Activated CD4-positive, alpha-beta T cell treated with anti-CD3 and anti-CD28 coated beads, Interleukin-2, amount 10 ng/mL, durations not matched to agents 24 days and 14 days (primary cell): ENCODE measurements at places on chromosomes 5 and 9. TPM values are rescaled to one million over a fixed set of nuclear protein-coding genes. Genes with fewer than 3 reads are reported as not detected.

DNA sequence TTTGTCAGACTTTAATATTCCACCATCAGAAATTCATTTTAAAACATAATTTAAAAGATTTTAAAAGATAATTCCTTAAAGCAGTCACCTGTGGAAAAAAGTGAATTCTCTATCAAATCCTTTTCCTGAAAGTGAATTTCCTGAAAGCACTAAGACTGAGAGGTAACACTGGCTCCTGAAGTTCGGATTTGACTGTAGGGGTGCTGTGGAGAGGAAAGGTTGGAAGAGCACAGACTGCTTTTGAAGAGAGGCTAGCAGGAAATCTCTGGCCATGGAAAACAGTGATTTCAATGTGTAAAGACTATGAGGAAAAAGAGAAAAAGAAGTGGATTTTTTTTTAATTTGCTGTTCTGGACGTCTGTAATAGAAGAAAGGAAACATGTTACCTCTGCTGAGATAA is 35.7 kb upstream of the TMEM161B start:
- no peaks in the 10 kb centered on the region for H3K36me3 ChIP-seq
- no peak overlapping the region for H3K27ac ChIP-seq
- peaks cover 2% of the 10 kb centered on the region for H3K27me3 ChIP-seq
- no peak overlapping the region for H3K4me3 ChIP-seq
- no peak for DNase-seq

Gene UBE2QL1
- 0.54 and 0.77 TPM in 2 replicates for total RNA-seq

DNA sequence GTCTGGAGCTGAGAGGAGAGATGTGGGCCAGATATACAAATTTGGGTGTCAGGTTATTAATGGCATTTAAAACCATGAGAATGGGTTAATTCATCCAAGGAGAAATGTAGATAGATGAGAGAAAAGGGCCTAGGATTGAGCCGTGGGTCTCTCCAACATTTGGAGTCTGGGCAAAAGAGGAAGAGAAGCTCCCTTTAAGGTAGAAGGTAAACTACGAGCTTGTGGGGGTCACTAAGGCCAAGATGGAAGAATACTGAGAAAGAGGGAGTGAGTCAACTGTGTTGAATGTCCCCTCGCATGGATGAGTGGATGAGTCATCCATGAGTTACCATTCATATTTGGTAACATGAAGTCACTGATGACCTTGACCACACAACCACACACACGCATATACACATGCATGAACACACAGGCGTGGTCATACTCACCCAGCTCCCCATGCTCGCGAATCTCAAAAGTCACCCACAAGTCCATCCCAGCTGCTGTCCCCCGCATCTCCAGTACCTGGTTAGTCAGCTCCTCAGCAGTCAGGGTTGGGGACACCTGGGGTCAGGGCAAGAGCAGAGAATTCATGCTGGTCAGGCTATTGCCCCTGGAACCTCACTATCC is 6.8 kb upstream of the FCHSD1 start:
- DNase-seq, result no peak
- H3K36me3 ChIP-seq, result peaks cover 8% of the 10 kb centered on the region
- H3K27ac ChIP-seq, result peak overlapping the region; percentile 14
- H3K27me3 ChIP-seq, result peaks cover 2% of the 10 kb centered on the region
- peaks cover 3% of the 10 kb centered on the region for H3K4me1 ChIP-seq

- no peak for DNase-seq
- H3K27me3 ChIP-seq, result peaks cover 9% of the 10 kb centered on the region
- H3K36me3 ChIP-seq, result no peaks in the 10 kb centered on the region
- H3K27ac ChIP-seq, result no peak overlapping the region
- no peaks in the 10 kb centered on the region for H3K4me1 ChIP-seq
- no peak overlapping the region for H3K4me3 ChIP-seq
Observed at GRCh38 chr5:156393980-156394379, 67.0 kb downstream of the SGCD start.

Gene PSIP1
- 106 TPM in 2 replicates for total RNA-seq

DNA sequence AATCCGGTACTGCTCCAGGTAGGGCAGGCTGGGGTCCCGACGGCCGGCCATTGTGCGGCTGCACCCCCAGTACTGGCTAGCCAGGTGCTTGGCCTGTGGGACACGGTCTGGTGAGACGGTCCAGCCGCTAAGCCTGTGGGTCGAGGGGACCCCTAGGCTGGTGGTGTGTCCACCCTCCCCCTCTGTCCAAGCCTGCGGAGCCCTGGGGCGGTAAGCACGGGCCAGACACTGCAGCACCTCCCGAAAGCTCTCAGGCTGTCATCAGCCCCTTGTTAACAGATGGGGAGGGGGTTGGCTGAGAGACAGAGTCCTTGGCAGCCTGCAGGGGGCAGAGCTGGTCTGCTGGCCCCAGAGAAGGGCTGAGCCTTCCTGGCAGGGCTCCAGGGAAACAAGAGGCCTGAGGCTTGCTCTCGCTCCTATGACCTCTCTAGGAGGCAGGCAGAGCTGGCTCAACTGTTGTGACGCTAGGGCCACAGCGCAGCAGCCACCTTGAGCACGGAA is 11.8 kb upstream of the MRNIP start:
- H3K4me3 ChIP-seq, result no peak overlapping the region
- peak; percentile 67 for DNase-seq
- H3K27me3 ChIP-seq, result no peaks in the 10 kb centered on the region

Gene ANKRA2
- total RNA-seq, result 18.5 and 19.7 TPM in 2 replicates

- DNase-seq, result no peak
- H3K4me1 ChIP-seq, result no peaks in the 10 kb centered on the region
- no peaks in the 10 kb centered on the region for H3K27me3 ChIP-seq
- H3K36me3 ChIP-seq, result no peaks in the 10 kb centered on the region
- no peak overlapping the region for H3K27ac ChIP-seq
Observed at GRCh38 chr5:155575861-155576260, 562.3 kb downstream of the KIF4B start.

DNA sequence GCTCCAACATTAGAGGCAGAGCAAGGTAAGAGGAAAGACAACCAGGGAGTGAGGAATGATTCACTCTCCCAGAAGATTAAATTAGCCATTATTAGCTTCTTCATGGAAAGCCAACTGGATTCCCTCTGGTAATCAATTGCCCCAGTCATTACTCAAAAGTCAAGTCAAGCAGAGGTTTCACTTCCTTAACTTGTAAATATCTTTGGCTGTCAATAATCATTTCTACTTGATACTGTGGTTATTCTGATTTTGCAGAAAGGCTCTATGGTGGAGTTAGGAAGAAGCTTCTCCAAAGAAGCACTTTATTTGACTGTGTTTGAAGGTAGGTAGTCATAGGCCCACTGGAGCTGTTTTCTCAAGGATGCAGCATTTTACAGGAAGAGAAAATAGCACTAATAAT is 78.0 kb downstream of the JAKMIP2 start:
- no peak overlapping the region for H3K4me3 ChIP-seq
- no peaks in the 10 kb centered on the region for H3K4me1 ChIP-seq
- H3K36me3 ChIP-seq, result no peaks in the 10 kb centered on the region
- DNase-seq, result no peak
- no peaks in the 10 kb centered on the region for H3K27me3 ChIP-seq

Gene ANKRD18B
- total RNA-seq, result 0.65 and 1.1 TPM in 2 replicates

GRCh38 chr5:154818471-154819116 is 31.8 kb downstream of the FAXDC2 start:
- H3K36me3 ChIP-seq, result peaks cover 51% of the 10 kb centered on the region
- peaks cover 14% of the 10 kb centered on the region for H3K4me1 ChIP-seq
- peak overlapping the region; percentile 26 for H3K27ac ChIP-seq
- no peak overlapping the region for H3K4me3 ChIP-seq
- no peaks in the 10 kb centered on the region for H3K27me3 ChIP-seq

Gene KIF24
- total RNA-seq, result 5.9 and 6.2 TPM in 2 replicates

DNA sequence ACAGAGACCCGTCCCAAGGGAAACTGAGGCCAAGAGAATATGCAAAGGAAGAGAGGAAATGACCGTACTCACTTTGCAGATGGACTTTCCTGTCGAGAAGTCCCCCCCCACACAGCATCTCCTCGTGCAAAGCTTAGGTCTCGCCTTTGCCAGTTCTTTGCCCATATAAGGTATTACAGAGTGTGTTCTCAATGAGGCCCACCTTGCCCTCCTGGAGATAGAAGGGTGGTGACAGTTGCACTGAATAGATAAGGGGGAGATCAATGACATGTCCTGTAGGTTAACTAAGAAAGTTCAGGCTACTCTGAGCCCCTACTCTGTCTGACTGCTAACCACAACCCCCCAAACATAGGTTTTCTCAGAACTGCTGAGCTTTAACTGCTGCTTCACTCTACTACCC is 68.2 kb upstream of the SPTLC1 start:
- no peaks in the 10 kb centered on the region for H3K4me1 ChIP-seq
- H3K27me3 ChIP-seq, result peaks cover 8% of the 10 kb centered on the region
- H3K4me3 ChIP-seq, result no peak overlapping the region
- H3K27ac ChIP-seq, result no peak overlapping the region

GRCh38 chr9:112207451-112207850 is 32.4 kb upstream of the SUSD1 start:
- no peak for DNase-seq
- no peaks in the 10 kb centered on the region for H3K27me3 ChIP-seq
- H3K4me3 ChIP-seq, result no peak overlapping the region
- H3K36me3 ChIP-seq, result peaks cover 77% of the 10 kb centered on the region

GRCh38 chr9:82606492-82607382 is 456.2 kb downstream of the RASEF start:
- no peaks in the 10 kb centered on the region for H3K36me3 ChIP-seq
- no peaks in the 10 kb centered on the region for H3K4me1 ChIP-seq
- H3K27me3 ChIP-seq, result no peaks in the 10 kb centered on the region
- DNase-seq, result peak; percentile 55

- no peak for DNase-seq
- peaks cover 10% of the 10 kb centered on the region for H3K27me3 ChIP-seq
- no peak overlapping the region for H3K4me3 ChIP-seq
- no peaks in the 10 kb centered on the region for H3K36me3 ChIP-seq
Observed at GRCh38 chr5:65061250-65061973, 292.7 kb downstream of the CWC27 start.

DNA sequence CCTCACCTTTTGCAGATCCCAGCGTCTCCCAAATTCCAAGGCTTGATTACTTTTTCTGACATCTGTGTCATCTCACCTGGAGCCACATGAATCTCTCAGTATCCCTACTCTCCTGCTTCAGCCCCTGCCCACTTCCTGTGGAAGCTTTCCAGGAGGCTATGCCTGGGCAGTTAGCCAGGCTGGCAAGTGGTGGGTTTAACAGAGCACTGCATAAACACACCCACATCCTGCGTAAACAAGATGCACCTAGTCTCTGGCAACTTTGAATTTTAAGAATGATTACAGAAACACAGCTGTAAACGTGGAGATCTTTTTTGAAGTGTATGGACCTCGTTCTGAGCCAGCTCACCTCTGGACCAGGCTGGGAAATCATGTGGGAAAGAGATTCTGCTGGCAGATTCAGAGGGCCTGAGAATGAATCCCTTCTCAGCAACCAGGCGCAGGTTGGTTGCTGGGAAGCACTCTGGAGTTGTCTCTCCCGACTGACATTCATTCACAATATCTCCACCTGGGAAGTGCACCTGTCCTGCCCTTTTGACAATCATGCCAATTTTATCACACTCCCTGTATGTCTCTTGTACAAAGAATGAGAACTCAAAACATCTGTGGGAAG is 55.7 kb upstream of the FANCC start:
- DNase-seq, result no peak
- H3K4me1 ChIP-seq, result no peaks in the 10 kb centered on the region
- no peaks in the 10 kb centered on the region for H3K36me3 ChIP-seq
- H3K27ac ChIP-seq, result no peak overlapping the region
- H3K4me3 ChIP-seq, result no peak overlapping the region

Gene HTR1A
- not detected in 2 replicates for total RNA-seq
